MG63 (cell line): ENCODE measurements at places on chromosomes 13 and 19.
A peak's percentile ranks its signal among the peaks of the same experiment; 100 is the strongest.

GRCh38 chr13:50672025-50672424, 171.5 kb downstream of the DLEU7 start:
- no peak for DNase-seq

DNA sequence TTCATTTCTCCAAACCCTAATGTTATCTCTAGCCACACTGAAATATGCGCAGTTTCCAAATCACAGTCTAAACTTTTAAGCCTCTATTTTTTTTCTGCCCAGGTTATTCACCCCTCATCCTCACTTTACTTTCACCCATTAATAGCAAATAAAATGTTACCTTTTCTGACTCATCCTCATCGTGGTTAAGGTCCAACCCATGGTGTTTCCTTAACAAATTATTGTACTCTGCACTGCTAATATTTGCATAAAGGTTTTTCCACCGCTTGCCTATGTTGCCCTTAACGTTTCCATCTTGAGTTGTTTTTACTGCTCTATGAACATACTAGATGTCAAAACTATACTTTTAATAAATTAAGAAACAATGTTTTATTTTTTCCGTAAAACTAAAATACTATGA, 780.9 kb upstream of the KLHL1 start:
- DNase-seq: no peak

DNA sequence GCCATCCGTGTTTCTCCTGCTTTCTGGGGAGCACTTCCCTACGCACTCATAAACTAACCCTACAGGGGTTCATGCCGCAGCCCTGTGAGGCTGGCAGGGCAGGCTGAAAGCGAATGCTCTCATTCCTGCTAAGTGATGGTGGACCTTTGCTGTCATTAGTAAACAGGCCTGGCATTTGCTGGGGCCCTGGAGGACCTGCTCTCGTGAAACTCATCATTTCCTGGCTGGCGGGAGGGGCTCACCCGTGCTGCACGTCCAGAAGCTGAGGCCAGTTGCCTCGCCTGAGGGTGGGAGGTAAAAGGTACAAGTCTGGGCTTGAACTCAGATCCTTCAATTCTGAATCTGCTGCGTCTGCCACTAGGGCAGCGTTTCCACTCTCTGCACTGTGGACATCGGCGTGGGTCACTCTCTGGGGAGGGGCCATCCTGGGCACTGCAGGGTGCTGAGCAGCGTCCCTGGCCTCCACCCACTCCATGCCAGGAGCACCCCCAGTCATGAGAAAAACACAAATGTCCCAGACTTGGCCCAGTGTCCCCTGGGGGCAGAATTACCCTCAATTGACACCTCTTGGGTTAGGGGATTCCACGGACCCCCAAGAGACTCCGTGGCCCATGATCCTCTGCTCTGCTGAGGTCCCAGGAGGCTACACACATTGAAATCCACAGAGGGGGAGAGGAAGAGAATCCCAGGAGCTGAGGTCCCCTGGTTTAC, 7.0 kb downstream of the MOB3A start:
- peak; percentile 39 for DNase-seq

- DNase-seq: no peak
Observed at GRCh38 chr13:30103161-30103840, 204.1 kb downstream of the KATNAL1 start.

DNA sequence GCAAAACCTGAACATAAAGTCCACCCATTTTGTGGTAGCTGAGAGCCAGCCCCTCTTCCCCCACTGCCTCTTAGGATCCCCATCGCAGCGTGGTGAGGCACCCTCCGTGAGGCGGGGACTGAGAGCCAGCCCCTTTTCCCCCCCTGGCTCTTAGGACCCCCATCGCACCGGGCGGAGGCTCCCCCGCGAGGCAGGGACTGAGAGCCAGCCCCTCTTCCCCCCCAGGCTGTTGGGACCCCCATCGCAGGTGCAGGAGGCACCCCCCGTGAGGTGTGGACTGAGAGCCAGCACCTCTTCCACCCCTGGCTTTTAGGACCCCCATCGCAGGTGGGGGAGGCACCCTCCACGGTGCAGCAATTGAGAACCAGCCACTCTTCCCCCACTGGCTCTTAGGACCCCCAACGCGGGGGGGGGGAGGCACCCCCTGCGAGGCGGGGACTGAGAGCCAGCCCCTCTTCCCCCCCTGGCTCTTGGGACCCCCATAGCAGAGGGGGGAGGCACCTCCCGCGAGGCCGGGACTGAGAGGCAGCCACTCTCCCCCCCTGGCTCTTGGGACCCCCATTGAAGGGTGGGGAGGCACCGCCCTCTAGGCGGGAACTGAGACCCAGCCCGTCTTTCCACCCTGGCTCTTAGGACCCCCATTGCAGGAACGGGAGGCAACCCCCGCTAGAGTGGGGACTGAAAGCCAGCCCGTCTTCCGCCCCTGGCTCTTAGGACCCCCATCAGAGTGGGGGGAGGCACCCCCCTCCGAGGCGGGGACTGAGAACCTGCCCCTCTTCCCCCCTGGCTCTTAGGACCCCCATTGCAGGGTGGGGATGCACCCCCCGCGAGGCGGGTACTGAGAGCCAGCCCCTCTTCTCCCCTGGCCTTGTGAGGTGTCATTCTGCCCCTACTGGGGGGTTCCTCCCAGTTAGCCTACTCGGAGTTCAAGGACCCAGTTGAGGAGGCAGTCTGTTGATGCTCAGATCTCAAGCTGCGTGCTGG, 366.4 kb upstream of the SPRY2 start:
- no peak for DNase-seq
